A172 (cell line): ENCODE measurements at places on chromosomes 3 and 15. TPM values are rescaled to one million over a fixed set of nuclear protein-coding genes. Genes with fewer than 3 reads are reported as not detected.

DNA sequence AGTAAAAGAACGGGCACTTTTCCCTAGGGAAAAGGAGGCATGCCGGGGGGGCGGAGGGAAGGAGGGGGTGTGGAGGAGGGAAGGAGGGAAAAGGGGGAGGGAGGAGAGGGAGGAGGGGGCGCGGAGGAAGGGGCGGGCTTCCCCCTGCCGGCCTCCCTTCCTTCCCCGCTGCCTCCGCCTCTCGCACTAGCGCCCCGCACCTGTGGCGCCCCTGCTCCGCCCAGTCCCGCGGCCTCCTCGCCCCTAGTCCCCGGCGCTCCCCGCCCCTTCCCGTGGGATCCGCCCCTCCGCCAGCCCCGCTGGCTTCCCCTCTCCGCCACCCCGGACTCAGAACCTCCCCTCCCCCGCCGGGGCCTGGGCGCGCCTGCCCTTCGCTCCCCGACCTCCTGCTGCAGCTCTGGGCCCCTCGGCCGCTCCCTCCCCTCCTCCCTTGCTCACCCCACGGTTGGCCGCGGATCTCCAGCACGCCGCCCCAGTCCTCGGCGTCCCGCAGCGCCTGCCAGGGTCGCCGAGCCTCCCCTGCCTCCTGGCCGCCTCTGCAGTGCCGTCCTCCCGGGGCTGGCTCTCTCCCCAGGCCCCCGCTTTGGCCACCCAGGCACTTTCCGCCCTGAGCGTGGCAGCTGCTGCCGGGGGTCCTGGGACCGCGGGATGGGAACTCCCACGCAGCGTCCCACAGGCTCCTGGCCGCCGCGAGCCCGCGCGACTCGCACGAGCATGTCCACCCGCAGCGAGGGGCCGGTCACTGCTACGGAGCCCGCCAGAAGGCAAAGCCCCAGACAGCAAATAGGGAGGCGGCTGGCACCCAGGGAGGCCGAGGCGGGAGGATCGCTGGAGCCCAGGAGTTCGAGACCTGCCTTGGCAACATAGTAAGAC is 147.4 kb downstream of the TJP1 start:
- no peak for DNase-seq

- DNase-seq = no peak
Measured at GRCh38 chr3:170734735-170735065, 135.3 kb downstream of the RPL22L1 start.

- DNase-seq = no peak
Measured at GRCh38 chr15:84079885-84080777, 155.4 kb upstream of the GOLGA6L4 start.

DNA sequence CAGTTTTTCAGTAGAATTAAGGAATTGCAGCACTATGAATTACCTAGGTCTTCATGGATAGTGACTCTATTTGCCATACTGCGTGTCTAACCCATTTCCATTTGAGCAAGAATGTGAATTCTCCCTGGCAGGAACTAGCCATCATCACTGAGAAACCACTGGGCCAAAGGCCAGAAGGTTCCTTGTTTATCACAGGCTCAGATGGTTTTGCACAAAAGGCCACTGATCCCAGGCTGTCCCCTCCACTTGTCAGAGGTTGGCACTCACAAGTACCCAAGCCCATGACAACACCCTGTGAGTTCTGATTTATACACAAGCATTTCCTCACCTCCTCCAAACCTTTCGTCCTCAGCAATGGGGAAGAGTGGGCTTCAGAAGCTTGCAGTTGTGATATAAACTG is 131.8 kb downstream of the FOXB1 start:
- DNase-seq = no peak

DNA sequence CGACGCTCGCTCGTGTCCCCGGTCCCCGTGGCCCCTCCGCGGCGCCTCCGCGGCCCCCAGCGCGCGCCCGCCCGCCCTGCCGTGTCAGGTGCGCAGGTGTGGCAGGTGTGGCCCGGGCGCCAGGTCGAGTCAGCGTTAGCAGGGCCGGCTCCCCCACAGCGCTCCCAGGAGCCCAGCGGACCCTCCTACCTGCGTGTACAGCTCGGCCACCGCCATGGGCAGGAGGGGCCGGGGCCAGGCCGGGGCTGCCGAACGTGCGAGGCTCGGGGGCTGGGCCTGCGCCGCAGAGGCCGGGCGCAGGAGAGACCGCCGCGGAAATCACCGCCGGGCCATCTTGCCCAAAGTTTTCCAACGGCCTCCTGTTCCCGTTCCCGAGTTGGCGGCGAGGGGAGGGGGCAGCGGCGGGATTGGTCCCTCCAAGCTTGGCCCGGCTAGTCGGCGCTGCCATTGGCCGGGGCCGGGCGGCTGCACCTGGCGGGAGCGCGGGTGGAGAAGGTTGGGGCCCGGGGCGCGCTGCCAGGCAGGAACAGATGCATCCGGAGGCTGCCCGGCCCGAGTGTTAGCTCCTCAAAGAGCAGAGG is at the start of gene MYO5C:
Gene MYO5C, minus strand, starts transcription at position 384 of the 581 bp plus-strand sequence. Its CDS starts 168 bp downstream, at position 216.
- peak; percentile 14 for DNase-seq

DNA sequence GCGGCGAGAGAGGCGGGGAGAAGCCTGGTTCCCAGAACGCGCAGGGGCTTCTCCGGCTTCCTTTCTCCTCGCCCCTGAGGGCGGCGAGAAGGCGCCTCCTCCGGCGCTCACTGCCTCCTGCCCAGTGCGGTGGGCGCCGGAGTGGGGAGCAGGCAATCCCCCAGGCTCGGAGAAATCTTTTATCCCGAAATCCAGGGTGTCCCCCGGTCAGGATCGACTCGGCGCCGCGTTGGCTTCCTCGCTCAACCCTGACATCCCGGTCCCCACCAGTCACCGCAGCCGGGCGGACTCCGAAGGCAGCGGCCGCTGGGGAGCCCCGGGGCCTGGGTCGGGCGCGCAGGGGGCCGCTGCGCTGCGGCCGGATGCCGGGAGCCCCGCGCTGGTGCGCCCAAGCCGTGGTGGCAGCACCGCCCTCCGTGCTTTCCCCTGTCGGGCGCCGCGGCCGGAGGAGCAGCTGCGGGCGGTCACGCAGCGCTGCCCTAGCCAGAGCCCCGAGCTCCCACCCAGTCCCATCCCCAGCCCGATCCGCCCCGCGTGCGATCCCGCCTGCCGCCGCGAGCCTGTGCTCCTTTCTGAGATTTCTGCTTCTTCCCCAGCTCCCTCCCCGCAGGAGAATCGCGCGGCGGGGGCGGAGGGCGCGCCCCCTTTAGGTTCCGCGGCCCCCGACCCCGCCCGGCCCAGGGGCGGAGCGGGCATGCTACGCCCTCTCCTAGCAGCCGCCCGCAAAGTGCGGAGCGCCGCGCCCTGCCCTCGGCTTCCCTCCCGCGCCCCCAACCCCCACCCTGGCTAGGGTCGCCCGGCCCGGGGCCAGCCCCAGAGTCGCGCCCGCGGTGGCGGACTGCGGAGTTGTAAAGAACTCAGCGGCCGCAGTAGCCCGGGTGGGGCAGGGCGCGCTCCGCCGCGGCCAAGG is 683 bp upstream of the CACNA2D3 start:
- DNase-seq = peak; percentile 10

DNA sequence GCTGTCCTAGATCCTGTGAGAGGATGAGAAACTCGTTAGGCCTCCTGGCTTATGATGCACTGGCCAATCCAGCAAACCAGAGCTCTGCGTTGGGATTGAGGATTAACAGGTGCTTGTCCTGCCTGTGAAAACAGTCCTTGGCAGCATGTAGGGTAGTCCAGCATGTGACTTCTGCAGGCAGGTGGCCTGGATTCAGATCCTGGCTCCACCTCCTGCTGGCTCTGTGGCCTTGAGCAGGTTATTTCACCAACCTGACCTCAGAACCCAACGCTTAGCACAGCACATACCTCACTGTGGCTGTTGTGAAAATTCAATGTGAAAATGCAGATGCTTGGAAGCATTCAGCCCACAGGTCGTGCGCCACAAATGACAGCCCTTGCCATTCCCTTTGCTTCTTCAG is 33.6 kb downstream of the PLA2G4D start:
- DNase-seq = no peak

DNA sequence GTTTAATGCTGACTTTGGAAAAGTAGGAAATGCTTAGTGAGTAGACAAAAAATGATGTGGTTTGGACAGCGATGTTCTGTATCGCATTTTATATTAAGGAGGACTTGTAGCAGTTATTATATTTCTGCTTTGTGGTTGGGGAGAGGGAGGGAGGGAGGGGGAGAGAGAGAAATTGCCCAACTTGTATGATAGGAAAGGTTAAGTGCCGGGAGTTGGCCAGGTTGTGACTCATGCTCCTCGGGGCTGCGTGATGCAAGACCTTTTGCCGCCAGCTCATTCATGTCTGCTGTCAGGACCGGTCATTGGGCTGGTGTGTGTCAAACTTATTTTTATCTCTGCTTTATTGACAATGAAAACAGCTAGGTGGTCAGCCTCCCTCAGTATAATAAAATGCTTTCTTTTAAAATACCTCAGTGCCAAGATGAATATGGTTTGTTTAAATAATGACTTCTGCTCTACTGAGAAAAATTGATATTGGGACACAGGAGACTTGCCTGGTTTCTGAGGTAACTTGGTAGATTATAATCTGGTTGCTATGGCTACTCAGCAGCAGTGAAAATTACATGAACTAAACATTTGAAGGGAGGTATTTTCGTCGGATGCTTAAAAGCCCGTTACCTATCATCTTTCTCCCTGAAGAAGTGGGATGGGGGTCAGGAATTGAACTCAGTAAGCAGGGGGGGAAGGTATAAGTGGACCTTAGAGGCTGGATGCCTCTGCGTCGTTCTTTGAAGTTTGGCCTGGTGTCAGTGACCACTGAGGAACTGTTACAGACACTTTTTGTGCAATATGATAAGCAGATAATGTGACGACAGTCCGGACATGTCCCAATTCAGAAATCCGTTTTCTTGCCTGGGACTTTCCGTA is 90.7 kb downstream of the FNDC3B start:
- DNase-seq = peak; percentile 99

SMARCC1 gene
- total RNA-seq = 49.6 and 51.2 TPM in 2 replicates

KCNAB1 gene
- 0.26 and 1.6 TPM in 2 replicates for total RNA-seq
